ENCODE measurements at places on chromosomes 4 and X.

DNA sequence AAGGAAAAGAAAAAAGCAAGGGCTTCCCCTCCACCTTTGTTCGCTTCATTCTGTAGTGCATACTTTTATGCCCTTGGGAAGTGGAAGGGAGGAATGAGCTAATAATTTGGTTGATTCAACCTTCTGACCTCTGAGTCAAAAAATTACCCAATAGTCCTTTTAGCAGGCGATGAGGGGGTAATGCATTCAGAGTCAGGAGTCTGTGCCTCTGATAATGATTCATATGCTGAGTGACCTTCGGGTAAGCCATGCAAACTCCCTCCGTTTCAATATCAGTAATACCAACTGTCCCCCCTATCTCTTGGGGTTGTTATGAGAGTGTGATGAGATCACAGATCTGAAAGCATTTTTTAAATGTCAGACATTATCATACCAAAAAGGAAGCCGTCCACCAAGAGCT is 41.6 kb upstream of the ACSL4 start:
- peak; percentile 64 for DNase-seq

DNA sequence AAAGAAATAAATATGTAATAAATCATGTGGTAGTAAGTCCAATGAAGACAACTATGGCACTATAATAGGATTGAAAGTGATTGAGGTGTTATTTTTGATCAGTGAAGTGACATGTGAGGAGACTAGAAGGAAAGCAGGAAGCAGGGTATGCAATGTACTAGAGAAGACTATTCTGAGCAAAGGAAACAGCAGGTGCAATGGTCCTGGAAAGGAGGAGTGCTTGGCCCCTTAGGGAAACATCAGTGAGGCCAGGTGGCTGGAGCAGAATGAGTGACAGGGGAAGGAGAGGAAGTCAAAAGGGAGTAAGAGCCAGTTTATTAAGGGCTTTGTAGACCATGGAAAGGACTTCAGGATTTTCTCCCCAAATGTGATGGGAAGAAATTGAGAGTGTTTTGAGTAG is 207.6 kb upstream of the HCCS start:
- no peak for DNase-seq

DNA sequence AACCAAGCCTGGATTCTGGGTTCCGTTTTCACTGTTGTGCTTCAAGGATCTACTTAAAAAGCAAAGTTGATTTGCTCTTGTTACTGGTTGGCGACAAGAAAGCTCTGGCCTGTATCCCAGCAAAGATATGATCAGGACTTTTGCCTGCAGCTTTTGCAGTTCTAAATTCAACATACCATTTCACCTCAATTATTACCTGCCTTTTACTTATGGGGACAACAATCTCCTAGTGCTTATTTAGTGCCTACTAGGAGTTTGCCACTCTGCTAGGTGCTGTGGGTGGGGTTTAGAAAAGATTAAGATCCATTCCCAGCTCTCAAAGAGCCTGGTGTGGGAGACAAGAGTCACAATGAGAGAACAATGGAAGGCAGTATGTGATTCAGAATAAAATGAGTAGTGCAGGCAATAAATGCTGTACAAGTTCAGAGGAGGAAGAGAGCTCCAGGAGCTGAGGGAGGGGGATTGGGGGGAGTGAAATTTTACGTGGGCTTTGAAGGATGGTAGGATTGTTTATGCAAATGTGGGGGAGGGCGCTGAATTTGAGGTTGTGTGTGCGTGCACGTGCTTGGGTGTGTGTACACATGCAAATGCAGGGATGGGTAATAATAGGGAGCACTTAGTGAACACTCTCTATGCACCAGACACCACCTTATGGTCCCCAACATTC is 5.0 kb upstream of the TMEM164 start:
- DNase-seq: no peak

DNA sequence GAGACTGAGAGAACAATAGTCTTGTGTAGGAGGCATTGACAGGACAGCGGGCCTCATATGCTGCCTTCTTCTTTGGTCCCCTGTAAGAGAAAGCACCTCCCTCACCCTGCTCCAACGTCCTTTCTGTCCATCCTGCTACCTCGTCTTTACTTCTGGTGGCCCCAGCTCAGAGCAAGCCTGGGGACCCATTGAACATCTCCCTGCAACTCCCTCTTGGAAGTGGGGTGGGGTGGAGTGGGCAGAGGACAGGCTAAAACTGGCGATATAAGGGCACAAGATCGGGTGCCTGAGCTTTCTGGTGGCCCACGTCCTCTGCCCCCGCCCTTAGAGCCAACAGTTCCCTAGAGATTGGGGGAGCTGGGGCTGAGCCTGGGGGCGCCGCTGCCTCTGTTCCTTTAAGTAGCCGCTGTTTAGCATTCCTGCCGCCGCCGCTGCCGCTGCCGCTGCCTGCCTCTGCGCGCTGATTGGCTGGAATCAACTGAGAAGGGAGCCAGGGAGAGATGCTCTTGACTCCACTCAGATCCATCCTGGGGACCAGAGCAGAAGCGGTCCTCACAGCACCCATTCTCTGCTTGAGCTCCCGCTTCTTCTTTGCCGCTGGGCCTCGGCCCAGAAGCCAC is at the start of gene DLG3:
TSS of gene DLG3 (plus strand) at position 510 of the 620 bp plus-strand sequence. CDS start 367 bp downstream, outside the sequence.
- DNase-seq: no peak

DNA sequence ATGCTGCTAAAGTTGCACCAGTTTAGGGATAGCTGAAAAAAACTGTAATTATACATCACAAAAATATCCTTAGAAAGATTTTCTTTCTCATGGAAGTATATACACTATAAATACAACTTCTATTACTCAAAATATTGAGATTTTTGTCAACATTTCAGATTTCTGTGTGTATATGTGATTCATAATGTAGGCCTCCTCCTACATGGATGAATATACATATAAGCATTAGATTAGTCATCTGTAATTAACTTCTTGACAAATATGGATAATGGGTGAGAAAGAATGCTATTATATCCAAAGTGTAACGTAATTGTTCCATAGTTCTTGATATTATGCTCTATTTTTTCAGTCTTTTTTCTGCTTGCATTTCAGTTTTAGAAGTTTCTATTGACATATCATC is 124.9 kb downstream of the CBLL2 start:
- no peak for DNase-seq

DNA sequence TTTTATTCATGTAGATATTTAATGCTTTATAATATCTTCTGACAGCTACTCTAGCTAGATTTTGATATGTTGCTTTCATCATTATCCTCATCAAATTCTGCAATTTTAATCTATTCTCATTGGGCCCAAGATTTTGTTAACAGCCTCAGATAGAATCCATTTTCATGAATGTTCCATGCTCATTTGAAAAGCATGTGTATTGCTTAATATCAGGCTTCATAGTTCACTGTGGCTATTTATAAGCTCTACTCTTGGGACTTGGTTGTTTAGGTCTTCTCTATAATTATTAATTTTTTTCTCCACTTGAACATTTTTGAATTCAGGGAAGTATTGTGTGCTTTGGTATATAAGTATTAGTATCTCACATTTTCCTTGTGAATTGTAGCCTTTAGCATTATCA is 41.8 kb downstream of the RAB40A start:
- no peak for DNase-seq

- DNase-seq: no peak
These were observed 29.5 kb downstream of the ARHGAP10 start for GRCh38 chr4:147761218-147761883.

- no peak for DNase-seq
These were observed 136.2 kb downstream of the EVC2 start for GRCh38 chr4:5572114-5572513.

DNA sequence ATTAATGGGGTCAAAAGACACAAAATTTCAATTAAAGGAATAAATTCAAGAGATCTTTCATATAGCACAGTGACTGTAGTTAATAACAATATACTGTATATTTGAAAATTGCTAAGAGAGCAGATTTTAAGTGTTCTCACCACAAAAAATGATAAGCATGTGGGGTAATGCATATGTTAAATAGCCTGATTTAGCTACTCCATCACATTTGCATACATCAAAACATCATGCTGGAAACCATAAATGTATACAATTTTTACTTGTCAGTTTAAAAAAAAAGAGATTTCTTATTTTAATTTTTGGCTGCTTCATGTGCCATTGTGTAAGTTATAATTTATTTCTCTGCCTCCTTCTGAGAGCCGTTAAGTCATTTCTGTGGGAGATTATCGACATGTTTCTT is 65.9 kb downstream of the FAM184B start:
- no peak for DNase-seq
